ENCODE measurements at places on chromosomes 4 and X. TPM values are rescaled to one million over a fixed set of nuclear protein-coding genes. Genes with fewer than 3 reads are reported as not detected.

GRCh38 chr4:158766434-158767044, 2.3 kb upstream of the FNIP2 start:
- DNase-seq: no peak
- no peak overlapping the region for H3K27ac ChIP-seq
- no peaks in the 10 kb centered on the region for H3K27me3 ChIP-seq
- H3K4me1 ChIP-seq: peaks cover 22% of the 10 kb centered on the region

- H3K36me3 ChIP-seq: no peaks in the 10 kb centered on the region
- no peak overlapping the region for H3K4me3 ChIP-seq
- H3K4me1 ChIP-seq: no peaks in the 10 kb centered on the region
- no peaks in the 10 kb centered on the region for H3K27me3 ChIP-seq
- H3K27ac ChIP-seq: no peak overlapping the region
These were observed 9.5 kb upstream of the STIM2 start for GRCh38 chr4:26851129-26851528.

DNA sequence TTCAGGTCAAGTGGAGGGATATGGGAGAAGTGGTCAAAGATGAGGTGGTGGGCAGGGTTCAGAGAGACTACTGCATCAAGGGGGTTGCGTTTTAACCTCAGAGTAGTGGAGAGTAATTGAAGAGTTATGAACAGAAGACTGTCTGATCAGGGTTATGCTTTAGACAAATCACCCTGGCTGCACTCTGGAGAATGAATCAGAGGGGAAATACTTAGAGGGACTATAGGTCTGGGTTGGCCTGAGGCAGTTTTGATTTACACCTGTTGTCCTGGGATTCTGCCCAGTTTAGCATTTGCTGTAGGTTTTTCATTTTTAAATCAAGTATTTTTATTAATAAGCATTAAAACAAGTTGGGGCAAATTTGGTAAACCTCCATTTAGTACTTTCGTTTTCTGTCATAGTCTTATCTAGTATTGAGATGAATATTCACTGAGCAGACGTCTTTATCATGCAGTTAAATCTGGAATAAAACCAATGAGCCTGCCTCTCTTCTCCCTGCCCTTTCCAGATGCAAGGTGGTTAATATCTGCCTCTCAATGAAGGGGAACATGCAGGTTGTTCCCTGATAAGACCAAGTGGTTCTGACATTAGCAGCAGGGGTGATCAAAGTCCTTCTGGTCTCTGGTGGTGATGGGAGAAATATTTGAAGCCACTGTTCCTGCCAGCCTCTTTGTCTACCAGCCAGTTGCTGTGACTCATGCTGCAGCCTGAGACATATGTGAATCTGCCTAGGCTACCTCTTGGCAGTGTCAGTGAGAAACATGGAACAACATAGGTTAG, 116.0 kb upstream of the RPS6KA3 start:
- peak; percentile 60 for DNase-seq
- peaks cover 26% of the 10 kb centered on the region for H3K4me1 ChIP-seq
- no peaks in the 10 kb centered on the region for H3K36me3 ChIP-seq
- H3K27ac ChIP-seq: no peak overlapping the region

DNA sequence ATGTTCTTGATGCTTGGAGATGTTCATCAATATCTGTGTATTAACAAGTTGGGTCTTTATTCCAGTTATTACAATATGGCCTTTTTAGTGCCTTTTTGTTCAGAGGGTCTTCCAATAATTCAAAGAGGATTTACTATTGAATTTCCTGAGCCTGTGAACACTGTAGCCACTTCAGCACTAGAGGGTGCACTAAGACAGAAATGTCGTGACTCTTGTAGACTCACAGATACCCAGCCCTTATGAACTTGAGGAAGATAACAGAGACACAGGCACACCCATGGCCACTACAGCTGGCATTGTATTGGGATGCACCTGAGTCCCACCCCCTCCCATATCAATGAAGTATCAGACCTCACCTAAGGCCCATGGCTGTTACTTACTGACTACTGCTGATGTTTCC, 54.4 kb upstream of the ACTRT1 start:
- H3K4me3 ChIP-seq: no peak overlapping the region
- no peaks in the 10 kb centered on the region for H3K27me3 ChIP-seq
- no peaks in the 10 kb centered on the region for H3K36me3 ChIP-seq
- DNase-seq: peak; percentile 42

- DNase-seq: peak; percentile 12
- H3K4me1 ChIP-seq: peaks cover 5% of the 10 kb centered on the region
- H3K27me3 ChIP-seq: no peaks in the 10 kb centered on the region
- no peak overlapping the region for H3K27ac ChIP-seq
- H3K4me3 ChIP-seq: no peak overlapping the region
- H3K36me3 ChIP-seq: no peaks in the 10 kb centered on the region
These were observed 143.7 kb upstream of the SMIM10 start for GRCh38 chrX:134847133-134847532.

GRCh38 chr4:153594210-153594609, 89.9 kb upstream of the TLR2 start:
- DNase-seq: peak; percentile 31
- no peaks in the 10 kb centered on the region for H3K27me3 ChIP-seq
- H3K4me1 ChIP-seq: peaks cover 7% of the 10 kb centered on the region
- H3K27ac ChIP-seq: no peak overlapping the region

GRCh38 chr4:8699479-8700145, 107.0 kb downstream of the CPZ start:
- no peaks in the 10 kb centered on the region for H3K4me1 ChIP-seq
- H3K4me3 ChIP-seq: no peak overlapping the region
- H3K36me3 ChIP-seq: no peaks in the 10 kb centered on the region
- H3K27me3 ChIP-seq: peaks cover 90% of the 10 kb centered on the region

DNA sequence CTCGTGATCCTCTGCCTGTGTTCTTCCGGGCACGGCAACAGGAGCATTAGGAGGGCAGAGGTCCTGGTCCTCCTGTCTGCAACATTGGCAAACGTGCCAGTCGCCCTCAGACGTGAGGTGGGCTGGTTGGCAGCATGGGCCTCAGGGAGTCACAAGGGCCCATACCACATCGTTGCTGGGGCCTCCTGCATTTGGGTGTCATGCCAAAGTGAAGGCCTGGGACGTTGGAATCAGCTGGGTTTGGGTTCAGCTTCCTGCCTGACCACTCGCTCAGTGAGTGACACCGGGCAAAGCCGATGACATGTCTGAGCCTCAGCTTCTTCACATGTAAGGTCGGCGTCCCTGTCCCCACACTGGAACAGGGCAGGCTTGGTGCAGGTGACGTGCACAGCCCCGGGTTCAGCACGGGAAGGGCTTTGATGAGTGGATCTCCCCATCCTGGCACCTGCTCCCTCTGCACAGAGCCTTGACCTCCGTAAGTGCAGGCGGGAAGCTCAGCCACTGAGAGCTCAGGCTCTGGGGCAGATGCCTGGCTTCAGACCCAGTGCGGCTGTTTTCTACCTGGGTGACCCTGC, 91.6 kb downstream of the PSAPL1 start:
- H3K27me3 ChIP-seq: no peaks in the 10 kb centered on the region
- DNase-seq: no peak
- no peak overlapping the region for H3K27ac ChIP-seq
- H3K36me3 ChIP-seq: no peaks in the 10 kb centered on the region

XAGE2 gene
- not detected for total RNA-seq

NDNF gene
- not detected for total RNA-seq

TRAM1L1 gene
- 1.0 TPM for total RNA-seq

TACR3 gene
- total RNA-seq: not detected
